ENCODE measurements at places on chromosomes 4 and X.

DNA sequence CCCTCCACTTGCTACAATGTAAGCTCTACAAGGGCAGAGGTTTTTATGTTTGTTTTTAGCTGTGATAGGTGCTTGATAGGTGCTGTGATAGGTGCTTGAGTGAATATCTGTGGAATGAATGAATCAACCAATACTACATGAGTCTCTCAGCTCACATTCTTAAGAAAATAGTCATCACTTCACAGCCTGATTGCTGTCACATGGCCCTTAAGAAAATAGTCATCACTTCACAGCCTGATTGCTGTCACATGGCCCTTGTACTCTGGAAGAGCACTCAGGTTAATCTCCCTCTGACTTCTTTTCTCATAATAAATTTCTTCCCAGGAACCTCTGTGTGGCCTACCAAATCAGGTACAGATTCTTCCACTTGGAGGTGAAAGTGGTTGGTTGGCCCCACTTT, 335.2 kb downstream of the TENM3 start:
- no peak for DNase-seq

GRCh38 chrX:153764786-153765137, 713 bp downstream of the PLXNB3 start:
- no peak for DNase-seq

DNA sequence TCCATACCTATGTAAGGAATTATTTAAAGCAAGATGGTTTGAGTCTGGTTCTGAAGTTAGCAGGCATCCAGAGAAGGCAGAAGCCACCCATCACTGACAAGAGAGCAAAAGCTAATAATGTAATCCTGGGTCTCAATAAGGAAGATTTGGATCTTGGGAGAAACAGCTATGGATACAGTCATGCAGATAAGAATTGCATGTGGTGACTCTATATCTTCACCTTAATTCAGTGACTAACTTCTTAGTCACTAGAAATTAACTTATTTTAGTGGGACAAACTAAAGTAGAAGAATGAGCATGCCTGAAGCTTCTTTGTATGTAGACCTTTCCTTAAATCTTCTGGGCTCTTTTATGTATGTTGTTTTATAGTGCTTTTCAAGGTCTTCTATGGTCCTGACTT, 66.6 kb downstream of the ATP10D start:
- no peak for DNase-seq

DNA sequence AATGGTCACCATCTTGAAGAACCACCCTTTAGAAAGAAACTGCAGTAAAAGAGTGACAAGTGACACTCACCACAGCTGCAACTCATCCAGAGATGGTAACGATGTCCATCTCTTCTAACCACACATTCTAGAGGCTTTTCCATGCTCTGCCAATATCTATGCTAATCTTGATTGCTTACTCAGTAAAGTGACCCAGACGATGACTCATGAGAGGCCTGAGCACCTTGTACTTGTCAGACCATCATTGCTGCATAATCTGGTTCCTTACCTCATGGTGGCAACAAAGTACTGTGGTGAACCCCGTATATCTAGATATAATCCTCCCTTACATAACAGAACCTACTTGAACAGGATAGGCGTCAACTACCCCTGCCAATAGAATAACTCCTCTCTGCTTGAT, 75.6 kb downstream of the CCNG2 start:
- no peak for DNase-seq

Measured in activated CD4-positive, alpha-beta T cell treated with anti-CD3 and anti-CD28 coated beads, Interleukin-2, amount 50 U/mL, for 1 hour (primary cell).